Caco-2 (cell line): ENCODE measurements at places on chromosomes 12 and 14.
A peak's percentile ranks its signal among the peaks of the same experiment; 100 is the strongest.

- no peak for DNase-seq
- no peaks in the 10 kb centered on the region for H3K36me3 ChIP-seq
- no peaks in the 10 kb centered on the region for H3K27me3 ChIP-seq
These were observed 569 bp upstream of the ARHGEF40 start for GRCh38 chr14:21069388-21070082.

DNA sequence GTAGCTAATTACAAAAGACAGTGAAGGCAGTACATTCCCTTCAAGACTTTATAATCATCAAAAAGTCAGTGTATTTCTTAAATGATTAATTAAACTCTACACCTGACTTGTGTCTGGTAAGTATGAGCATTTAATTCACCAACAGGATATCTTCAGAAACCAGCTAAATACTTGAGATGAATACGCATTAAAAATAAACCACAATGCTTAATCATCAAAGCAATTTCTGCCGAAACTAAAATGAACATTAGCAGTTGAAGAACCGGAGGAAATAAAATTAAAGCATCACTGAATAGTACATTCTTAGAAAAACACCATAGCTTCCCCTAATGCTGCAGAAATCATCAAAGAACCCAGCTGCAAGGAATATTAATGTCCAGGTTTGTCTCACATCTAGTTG, 32.7 kb downstream of the SLC25A21 start:
- H3K4me3 ChIP-seq = no peak overlapping the region
- H3K4me1 ChIP-seq = peaks cover 9% of the 10 kb centered on the region; the same call in 1 of the 2 replicates
- no peak overlapping the region for H3K27ac ChIP-seq
- no peaks in the 10 kb centered on the region for H3K36me3 ChIP-seq

- no peaks in the 10 kb centered on the region; the same call in 1 of the 2 replicates for H3K27me3 ChIP-seq
- H3K36me3 ChIP-seq = no peaks in the 10 kb centered on the region
- peak; percentile 55 for DNase-seq
- H3K4me1 ChIP-seq = no peaks in the 10 kb centered on the region
These were observed 17.6 kb upstream of the RNASE3 start for GRCh38 chr14:20873370-20874177.

DNA sequence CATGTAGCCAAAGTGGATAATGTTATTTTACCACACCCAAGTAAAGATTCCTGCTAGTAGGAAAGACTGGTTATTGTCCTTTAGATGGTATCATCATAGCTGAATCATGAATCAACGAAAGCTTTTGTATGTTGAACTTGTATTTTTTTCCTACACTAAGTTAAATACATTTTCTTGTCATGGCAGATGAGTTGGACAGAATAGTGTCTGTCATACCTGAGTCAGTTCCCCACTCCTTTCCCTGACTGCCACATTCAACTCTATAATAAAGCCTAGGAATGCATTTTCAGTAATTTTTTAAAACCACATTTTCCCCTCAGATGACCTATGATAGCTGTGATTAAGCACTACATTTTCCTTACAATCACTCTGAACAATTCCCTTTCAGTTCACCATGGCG, 9.3 kb upstream of the PTHLH start:
- H3K36me3 ChIP-seq = no peaks in the 10 kb centered on the region
- no peak overlapping the region for H3K4me3 ChIP-seq
- no peaks in the 10 kb centered on the region; the same call in 1 of the 2 replicates for H3K27me3 ChIP-seq
- H3K4me1 ChIP-seq = no peaks in the 10 kb centered on the region

- H3K4me1 ChIP-seq = peaks cover 33% of the 10 kb centered on the region
- peak overlapping the region; percentile 88 for H3K27ac ChIP-seq
- H3K36me3 ChIP-seq = peaks cover 6% of the 10 kb centered on the region
- no peaks in the 10 kb centered on the region for H3K27me3 ChIP-seq
- peak; percentile 77 for DNase-seq
These were observed 472 bp downstream of the MBD6 start for GRCh38 chr12:57522887-57523705.

- no peak overlapping the region for H3K27ac ChIP-seq
- no peak overlapping the region for H3K4me3 ChIP-seq
- no peaks in the 10 kb centered on the region for H3K27me3 ChIP-seq
- no peaks in the 10 kb centered on the region for H3K36me3 ChIP-seq
- no peaks in the 10 kb centered on the region for H3K4me1 ChIP-seq
These were observed 34.2 kb downstream of the FANCM start for GRCh38 chr14:45169906-45170305.

GRCh38 chr14:101825797-101826196, 64.3 kb downstream of the PPP2R5C start:
- H3K4me3 ChIP-seq = no peak overlapping the region
- no peak for DNase-seq
- H3K4me1 ChIP-seq = peaks cover 2% of the 10 kb centered on the region; the same call in 1 of the 2 replicates
- no peaks in the 10 kb centered on the region for H3K27me3 ChIP-seq
- no peaks in the 10 kb centered on the region for H3K36me3 ChIP-seq
- no peak overlapping the region for H3K27ac ChIP-seq

- peaks cover 2% of the 10 kb centered on the region for H3K4me1 ChIP-seq
- no peak overlapping the region for H3K27ac ChIP-seq
- no peaks in the 10 kb centered on the region; the same call in 1 of the 2 replicates for H3K36me3 ChIP-seq
- H3K27me3 ChIP-seq = no peaks in the 10 kb centered on the region
These were observed 7.6 kb downstream of the ITPK1 start for GRCh38 chr14:93108105-93108504.

- DNase-seq = no peak
- H3K4me3 ChIP-seq = no peak overlapping the region
- H3K27ac ChIP-seq = no peak overlapping the region
- H3K27me3 ChIP-seq = no peaks in the 10 kb centered on the region
These were observed 34.1 kb upstream of the ERGIC2 start for GRCh38 chr12:29415111-29415510.

DNA sequence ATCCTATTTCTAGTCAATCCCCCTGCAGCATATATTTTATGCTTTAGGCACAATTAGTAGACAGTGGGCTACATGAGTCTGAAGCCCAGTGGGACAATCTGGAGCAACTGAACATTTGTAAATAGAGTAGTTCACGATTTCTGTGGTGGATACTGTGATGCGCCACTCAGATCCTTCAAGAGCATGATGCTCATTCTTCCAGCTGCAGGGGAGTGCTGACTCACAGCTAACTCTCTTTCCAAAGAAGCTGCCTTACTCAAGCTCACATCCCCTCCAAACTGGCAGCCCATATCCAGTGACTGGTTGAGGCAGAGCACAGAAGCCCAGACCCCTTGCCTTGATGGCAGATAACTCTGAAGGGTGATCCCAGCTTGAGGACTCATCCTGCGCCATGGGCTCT, 224.2 kb upstream of the EEA1 start:
- H3K4me1 ChIP-seq = peaks cover 57% of the 10 kb centered on the region
- no peak for DNase-seq
- peak overlapping the region; percentile 40 for H3K27ac ChIP-seq

GRCh38 chr12:113155646-113156045, 6.1 kb downstream of the CFAP73 start:
- no peak overlapping the region for H3K27ac ChIP-seq
- H3K4me3 ChIP-seq = no peak overlapping the region
- H3K27me3 ChIP-seq = peaks cover 3% of the 10 kb centered on the region; the same call in 1 of the 2 replicates
- DNase-seq = no peak

- no peak overlapping the region for H3K27ac ChIP-seq
- no peaks in the 10 kb centered on the region for H3K27me3 ChIP-seq
- H3K4me1 ChIP-seq = no peaks in the 10 kb centered on the region
- peak; percentile 36 for DNase-seq
- no peak overlapping the region for H3K4me3 ChIP-seq
These were observed 58.7 kb upstream of the RD3L start for GRCh38 chr14:104001003-104001402.

DNA sequence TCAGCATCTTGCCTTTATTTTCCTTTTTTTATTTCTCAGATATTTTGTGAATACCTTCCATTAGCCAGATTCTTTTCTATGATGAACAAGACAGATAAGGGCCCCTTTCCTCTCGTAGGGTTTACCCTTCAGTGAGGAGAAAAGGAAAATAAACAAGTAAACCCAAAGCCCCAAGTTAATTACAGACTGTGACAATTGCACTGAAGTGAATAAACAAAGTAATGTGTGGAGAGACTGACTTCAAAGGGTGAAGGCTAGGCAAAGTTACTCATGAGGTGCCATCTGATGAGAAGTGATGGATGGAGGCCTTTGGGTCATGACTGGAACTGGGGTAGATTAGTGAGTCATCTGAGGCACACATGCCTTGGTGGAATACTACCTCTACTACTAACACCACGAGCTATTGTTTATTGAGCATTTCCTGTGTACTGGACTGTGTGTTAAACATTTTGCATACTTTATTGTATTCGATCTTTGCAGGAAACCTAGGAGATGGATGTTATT, 143.4 kb upstream of the PRICKLE1 start:
- no peak for DNase-seq
- no peaks in the 10 kb centered on the region for H3K4me1 ChIP-seq
- H3K27me3 ChIP-seq = no peaks in the 10 kb centered on the region
- no peak overlapping the region for H3K27ac ChIP-seq

DNA sequence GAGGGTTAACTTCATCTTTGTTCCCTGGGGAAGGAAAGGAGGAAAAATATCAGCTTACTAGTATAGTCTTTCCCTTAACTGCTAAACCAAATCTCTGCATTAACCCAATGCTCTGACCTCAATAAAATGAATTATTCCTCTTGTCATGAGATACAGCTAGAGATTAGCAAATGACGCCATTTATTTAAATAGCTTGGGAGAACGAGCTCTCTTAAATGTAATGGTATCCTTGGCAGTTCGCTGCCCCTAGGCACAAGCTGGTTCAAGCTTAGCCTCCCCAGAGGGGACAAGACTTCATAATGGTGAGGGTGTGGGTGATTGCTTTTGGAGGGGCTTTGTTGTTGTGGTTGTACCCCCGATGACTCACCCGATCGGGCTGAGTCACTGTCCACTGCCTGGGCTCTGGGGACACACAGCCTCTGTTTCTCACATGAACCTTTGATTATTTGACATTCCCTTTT, 19.6 kb downstream of the FNTB start:
- H3K4me3 ChIP-seq = no peak overlapping the region
- no peaks in the 10 kb centered on the region; the same call in 1 of the 2 replicates for H3K36me3 ChIP-seq
- H3K4me1 ChIP-seq = no peaks in the 10 kb centered on the region
- no peak overlapping the region for H3K27ac ChIP-seq
- DNase-seq = no peak

GRCh38 chr14:36271939-36272907, 48.2 kb downstream of the MBIP start:
- no peak overlapping the region for H3K27ac ChIP-seq
- no peak overlapping the region for H3K4me3 ChIP-seq
- H3K36me3 ChIP-seq = no peaks in the 10 kb centered on the region
- no peaks in the 10 kb centered on the region for H3K27me3 ChIP-seq
- no peak for DNase-seq
- no peaks in the 10 kb centered on the region for H3K4me1 ChIP-seq

DNA sequence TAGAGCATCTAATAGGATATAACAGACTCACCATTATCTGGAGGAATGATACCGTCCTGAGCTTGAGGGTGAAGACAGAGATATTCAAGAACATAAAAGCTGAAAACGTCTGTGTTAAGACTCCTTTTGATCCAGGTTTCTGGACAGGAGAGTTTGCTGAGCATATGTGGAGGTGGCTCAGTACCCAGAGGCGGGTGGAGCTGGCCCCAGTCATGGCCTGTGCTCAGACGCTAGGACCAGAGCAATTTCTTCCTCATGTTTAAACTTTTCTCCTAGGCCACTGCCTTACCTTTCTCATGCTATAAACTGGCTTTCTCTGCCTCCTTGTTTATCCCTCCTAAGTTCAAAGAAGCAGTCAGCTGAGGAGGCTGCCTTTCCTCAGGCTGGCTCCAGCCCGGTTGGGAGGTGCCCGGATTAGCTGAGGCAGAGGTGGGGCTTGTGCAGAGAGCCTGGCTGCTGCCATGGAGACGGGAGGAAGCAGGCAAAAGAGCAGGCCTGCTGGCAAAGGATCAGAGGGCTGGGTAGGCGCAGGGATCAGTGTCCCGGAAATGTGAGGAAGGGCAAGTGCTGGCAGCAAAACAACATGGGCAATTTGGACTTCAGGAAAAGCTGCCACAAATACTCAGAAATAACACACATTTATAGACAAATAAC, 13.7 kb downstream of the COA8 start:
- H3K27ac ChIP-seq = no peak overlapping the region
- no peak overlapping the region for H3K4me3 ChIP-seq
- peaks cover 3% of the 10 kb centered on the region for H3K36me3 ChIP-seq
- no peak for DNase-seq
- no peaks in the 10 kb centered on the region for H3K27me3 ChIP-seq
- H3K4me1 ChIP-seq = no peaks in the 10 kb centered on the region

DNA sequence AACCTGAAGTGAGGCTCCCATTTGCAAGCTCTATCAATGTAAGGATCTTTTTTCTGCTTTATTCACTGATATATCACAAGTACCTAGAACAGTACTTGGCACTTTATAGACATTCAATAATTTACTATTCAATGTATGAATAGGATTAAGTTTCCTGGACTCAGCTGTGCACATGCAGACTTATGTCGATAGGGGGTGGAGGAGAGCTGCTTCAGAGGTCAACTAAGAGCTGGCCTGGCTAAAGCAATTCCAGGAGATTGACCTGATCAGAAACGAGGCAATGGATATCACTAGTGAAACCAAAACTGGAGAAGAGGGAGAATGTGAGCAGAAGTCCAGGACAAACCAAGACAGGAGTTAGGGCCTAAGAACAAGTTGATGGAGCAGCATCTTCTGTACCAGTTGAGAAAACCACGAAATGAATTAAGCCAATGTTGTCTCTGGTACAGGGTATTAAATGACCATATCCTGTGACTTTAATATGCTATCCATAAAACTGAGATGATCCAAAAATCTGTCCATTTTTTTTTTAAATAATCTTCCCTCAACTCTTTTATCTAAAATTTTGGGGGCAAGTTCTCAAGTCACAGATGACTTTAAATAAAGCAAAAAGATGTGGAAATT, 169.2 kb downstream of the PIK3C2G start:
- no peaks in the 10 kb centered on the region for H3K36me3 ChIP-seq
- DNase-seq = peak; percentile 78
- H3K4me1 ChIP-seq = no peaks in the 10 kb centered on the region
- no peaks in the 10 kb centered on the region for H3K27me3 ChIP-seq
- H3K27ac ChIP-seq = no peak overlapping the region
- H3K4me3 ChIP-seq = no peak overlapping the region

GRCh38 chr12:118463677-118464076, 87.3 kb downstream of the SUDS3 start:
- no peaks in the 10 kb centered on the region for H3K4me1 ChIP-seq
- H3K4me3 ChIP-seq = no peak overlapping the region
- no peaks in the 10 kb centered on the region for H3K27me3 ChIP-seq
- no peak overlapping the region for H3K27ac ChIP-seq
- no peak for DNase-seq

DNA sequence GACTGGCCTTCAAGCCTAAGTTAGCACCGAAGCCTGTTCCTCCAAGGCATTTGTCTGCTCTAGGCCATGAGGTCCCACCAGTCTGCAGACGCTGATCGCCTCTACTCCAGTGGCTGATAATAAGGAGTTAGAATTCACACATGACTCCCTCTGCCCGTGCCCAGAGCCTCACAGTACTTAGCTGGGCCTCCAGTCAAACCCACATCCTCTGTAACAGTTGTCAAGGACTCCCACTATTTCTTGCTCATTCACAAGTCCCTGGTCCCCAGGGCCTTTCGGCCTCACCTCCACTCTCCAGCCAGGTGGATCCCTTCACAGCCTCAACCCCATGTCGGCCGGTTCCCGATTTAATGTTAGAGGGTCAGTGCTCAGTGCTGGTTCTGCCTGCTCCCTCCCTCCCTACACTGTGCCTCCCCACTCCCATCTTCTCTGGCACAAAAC, 6.3 kb upstream of the KRT5 start:
- H3K36me3 ChIP-seq = no peaks in the 10 kb centered on the region
- peaks cover 10% of the 10 kb centered on the region; the same call in 1 of the 2 replicates for H3K4me1 ChIP-seq
- H3K27ac ChIP-seq = no peak overlapping the region
- no peak overlapping the region for H3K4me3 ChIP-seq
- DNase-seq = no peak

- H3K27me3 ChIP-seq = no peaks in the 10 kb centered on the region
- H3K27ac ChIP-seq = peak overlapping the region; percentile 95
- H3K4me3 ChIP-seq = peak overlapping the region; percentile 58
- H3K36me3 ChIP-seq = no peaks in the 10 kb centered on the region
- DNase-seq = peak; percentile 53
- no peaks in the 10 kb centered on the region; the same call in 1 of the 2 replicates for H3K4me1 ChIP-seq
These were observed 303 bp downstream of the PUS7L start for GRCh38 chr12:43758247-43758727.
